ENCODE measurements at places on chromosomes 3 and 15.

GRCh38 chr15:89211678-89212170 is 9.7 kb downstream of the RLBP1 start:
- DNase-seq = no peak

GRCh38 chr15:68909601-68910100 is 20.7 kb upstream of the SPESP1 start:
- no peak for DNase-seq

- no peak for DNase-seq
Observed at GRCh38 chr3:3015185-3016089, 94.7 kb downstream of the IL5RA start.

GRCh38 chr3:146817704-146818103 is 212.6 kb upstream of the PLSCR5 start:
- DNase-seq = no peak

GRCh38 chr3:28294667-28295413 is 53.4 kb downstream of the CMC1 start:
- DNase-seq = no peak

All from RWPE2 (cell line).